ENCODE measurements at places on chromosomes 4 and X. TPM values are rescaled to one million over a fixed set of nuclear protein-coding genes. Genes with fewer than 3 reads are reported as not detected.

DNA sequence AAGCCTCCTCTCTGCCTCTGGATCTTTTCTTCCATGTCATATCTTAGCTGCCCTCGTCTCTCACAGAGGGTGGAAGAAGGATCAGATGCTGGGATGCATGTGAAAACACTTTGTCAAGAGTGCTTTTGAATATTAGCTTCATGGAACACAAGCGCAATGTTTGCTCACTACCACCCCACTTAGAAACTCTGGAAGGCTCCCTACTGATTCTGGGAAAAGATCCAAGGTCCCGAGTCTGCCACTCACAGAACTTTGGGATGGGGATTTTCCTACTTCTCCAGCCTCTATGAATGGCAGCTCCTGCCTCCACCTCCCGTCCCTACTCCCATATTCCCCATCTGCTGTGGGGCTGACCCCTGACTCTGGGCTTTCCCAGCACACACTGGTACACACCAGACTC is 40.2 kb upstream of the CRMP1 start:
- no peaks in the 10 kb centered on the region for H3K36me3 ChIP-seq
- no peak overlapping the region for H3K4me3 ChIP-seq
- H3K27ac ChIP-seq, result no peak overlapping the region
- H3K4me1 ChIP-seq, result no peaks in the 10 kb centered on the region
- H3K27me3 ChIP-seq, result no peaks in the 10 kb centered on the region

- no peak overlapping the region for H3K27ac ChIP-seq
- H3K36me3 ChIP-seq, result no peaks in the 10 kb centered on the region
- no peak for DNase-seq
- H3K4me1 ChIP-seq, result peaks cover 26% of the 10 kb centered on the region
These were observed 84.0 kb downstream of the NHSL2 start for GRCh38 chrX:71994601-71995000.

ATP1B4 gene
- not detected for total RNA-seq

- H3K27me3 ChIP-seq, result no peaks in the 10 kb centered on the region
- DNase-seq, result no peak
- no peaks in the 10 kb centered on the region for H3K36me3 ChIP-seq
- H3K4me3 ChIP-seq, result no peak overlapping the region
These were observed 262.5 kb upstream of the TEX13A start for GRCh38 chrX:105483011-105483410.

- H3K27ac ChIP-seq, result peak overlapping the region; percentile 90
- peak overlapping the region; percentile 99 for H3K4me3 ChIP-seq
- no peak for DNase-seq
- no peaks in the 10 kb centered on the region for H3K36me3 ChIP-seq
- peaks cover 13% of the 10 kb centered on the region for H3K4me1 ChIP-seq
These were observed 755 bp downstream of the KLHL8 start for GRCh38 chr4:87219632-87220093.

DNA sequence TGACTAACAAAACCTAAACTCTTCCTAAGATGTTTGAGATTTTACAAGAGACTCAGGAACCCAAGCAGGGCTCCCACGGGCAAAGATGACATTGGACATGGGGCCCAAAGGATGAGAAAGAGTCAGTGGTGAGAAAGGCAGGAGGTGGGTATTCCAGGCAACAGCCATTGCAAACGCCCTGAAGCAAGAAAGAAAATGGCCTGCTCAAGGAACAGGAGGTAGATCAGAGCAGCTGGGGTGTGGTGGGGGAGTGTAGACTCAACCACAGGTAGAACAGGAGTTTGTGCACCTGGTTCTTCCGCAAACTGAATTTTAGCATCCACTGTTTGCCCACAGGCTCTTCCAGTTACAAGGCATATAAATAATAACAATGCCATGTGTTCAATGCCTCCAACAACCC is 3.3 kb downstream of the PPP2R2C start:
- H3K27ac ChIP-seq, result no peak overlapping the region
- H3K27me3 ChIP-seq, result peaks cover 16% of the 10 kb centered on the region
- no peak for DNase-seq
- H3K36me3 ChIP-seq, result no peaks in the 10 kb centered on the region

- H3K4me1 ChIP-seq, result no peaks in the 10 kb centered on the region
- H3K27ac ChIP-seq, result no peak overlapping the region
- DNase-seq, result no peak
- no peak overlapping the region for H3K4me3 ChIP-seq
- no peaks in the 10 kb centered on the region for H3K36me3 ChIP-seq
These were observed 89.5 kb downstream of the CBR4 start for GRCh38 chr4:168920441-168921065.

DNA sequence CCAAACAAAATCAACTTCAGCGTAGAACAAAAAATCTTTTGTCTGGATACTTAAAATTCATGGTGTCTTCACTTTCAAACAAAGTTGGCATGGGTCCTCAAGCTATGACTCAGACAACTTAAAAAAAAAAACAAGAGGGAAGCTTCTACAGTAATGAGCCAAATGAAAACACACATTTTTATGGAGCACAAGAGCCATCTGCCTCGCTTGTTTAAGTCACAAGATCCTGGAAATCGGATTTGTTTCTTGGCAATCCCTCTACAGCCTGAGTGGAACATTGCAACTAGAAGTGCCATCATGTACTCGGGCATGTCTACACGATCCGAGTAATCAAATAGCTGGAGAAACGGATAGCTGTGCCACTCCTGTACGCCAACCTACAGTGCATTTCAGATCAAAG is 22.6 kb downstream of the LAMP2 start:
- H3K4me1 ChIP-seq, result no peaks in the 10 kb centered on the region
- no peak overlapping the region for H3K4me3 ChIP-seq

GRCh38 chr4:59650861-59651260 is 1549.3 kb upstream of the ADGRL3 start:
- no peaks in the 10 kb centered on the region for H3K27me3 ChIP-seq
- no peaks in the 10 kb centered on the region for H3K4me1 ChIP-seq
- no peak overlapping the region for H3K4me3 ChIP-seq

FGF16 gene
- not detected for total RNA-seq

GRCh38 chr4:152937336-152938236 is 1.5 kb downstream of the FHDC1 start:
- peak overlapping the region; percentile 16 for H3K27ac ChIP-seq
- DNase-seq, result no peak
- H3K27me3 ChIP-seq, result peaks cover 19% of the 10 kb centered on the region
- H3K4me3 ChIP-seq, result peak overlapping the region; percentile 51
- H3K4me1 ChIP-seq, result peaks cover 6% of the 10 kb centered on the region

- no peak overlapping the region for H3K4me3 ChIP-seq
- no peaks in the 10 kb centered on the region for H3K4me1 ChIP-seq
- no peaks in the 10 kb centered on the region for H3K27me3 ChIP-seq
- DNase-seq, result no peak
These were observed 97.4 kb downstream of the NLGN4X start for GRCh38 chrX:6131287-6131686.

CT45A2 gene
- not detected for total RNA-seq

GUCY1A1 gene
- total RNA-seq, result not detected

GAGE12F gene
- total RNA-seq, result not detected

TMSB15A gene
- 0.49 TPM for total RNA-seq

Data from CD8-positive, alpha-beta memory T cell (primary cell).